ENCODE measurements at places on chromosomes 5 and 9. TPM values are rescaled to one million over a fixed set of nuclear protein-coding genes. Genes with fewer than 3 reads are reported as not detected.

SLC1A3 gene
- 18.6 TPM for total RNA-seq

SAXO1 gene
- 0.09 TPM for total RNA-seq

SELENOP gene
- total RNA-seq = 8.5 TPM

RGS14 gene
- total RNA-seq = 16.4 TPM

CNTNAP3 gene
- total RNA-seq = 22.6 TPM

DNA sequence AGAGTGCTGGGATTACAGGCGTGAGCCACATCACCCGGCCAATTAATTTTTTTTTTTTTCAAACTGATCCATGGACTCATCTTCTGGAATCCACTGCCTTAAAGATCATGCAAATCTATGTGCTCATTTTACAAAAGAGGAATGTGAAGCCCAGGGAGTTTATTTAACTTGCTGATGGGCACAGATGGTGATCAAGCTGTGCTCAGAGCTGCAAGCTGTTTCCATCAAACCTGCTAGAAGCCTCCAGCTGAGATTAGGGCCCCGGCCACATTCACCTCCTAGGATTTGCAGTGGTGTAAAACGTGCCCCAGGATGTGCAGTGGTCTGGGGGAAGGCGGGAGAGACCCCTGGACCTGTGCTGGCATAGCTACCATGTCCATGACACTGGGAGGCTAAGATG lies 56.1 kb upstream of the TUT7 start:
- DNase-seq = peak; percentile 50

DNA sequence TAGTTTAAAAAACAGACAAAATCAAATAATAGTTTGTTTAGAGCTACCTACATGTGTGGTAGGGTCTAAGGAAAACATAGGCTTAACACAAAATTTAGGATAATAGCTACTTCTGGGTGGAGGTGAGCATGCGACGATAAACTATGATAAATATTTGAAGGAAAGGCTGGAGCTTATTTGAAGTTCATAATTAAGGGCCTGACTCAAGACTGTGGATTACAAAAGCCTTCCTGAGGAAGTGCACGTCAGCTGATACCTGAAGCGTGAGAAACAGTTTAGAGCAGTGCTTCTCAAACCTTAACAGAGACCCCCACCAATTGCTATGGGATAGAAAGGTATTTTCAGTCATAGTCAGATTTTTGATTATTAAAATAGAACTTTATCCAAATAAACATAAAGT lies 20.4 kb upstream of the UBLCP1 start:
- DNase-seq = no peak

DNA sequence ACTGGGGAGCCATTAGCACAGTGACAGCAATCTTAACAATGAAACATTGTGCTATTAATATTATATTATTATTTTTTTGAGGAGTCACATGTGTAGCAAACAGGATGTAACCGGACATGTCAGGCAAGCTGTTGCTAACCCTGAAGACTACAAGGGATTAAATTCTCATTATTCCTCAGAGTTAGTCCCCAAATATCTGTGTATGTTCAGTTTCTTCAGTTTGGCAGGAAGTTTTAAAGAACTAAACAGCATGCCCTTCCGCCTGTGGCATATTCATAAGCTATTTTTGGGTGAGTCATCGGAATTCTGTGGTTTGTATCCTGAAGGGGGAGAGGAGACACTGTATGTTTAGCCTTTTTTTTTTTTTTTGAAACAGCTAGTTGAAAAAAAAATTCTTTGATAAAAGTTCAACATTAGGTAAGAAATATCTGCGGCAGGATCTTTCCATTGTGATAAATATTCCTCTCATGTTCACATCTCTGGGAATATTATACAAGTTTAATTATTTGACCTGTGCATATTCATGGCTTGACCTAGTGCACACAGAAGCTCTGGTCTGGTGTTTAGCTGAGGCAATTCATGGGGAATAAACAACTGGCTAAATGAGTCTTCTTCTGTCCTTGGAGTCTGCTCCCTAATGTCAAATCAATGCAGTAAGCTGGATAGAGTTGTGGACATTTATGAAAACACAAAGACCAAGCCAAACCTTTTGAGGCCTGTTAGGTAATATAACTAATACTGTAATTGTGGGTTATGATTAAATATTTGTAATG lies 202.7 kb upstream of the CDKN2B start:
- no peak for DNase-seq

DNA sequence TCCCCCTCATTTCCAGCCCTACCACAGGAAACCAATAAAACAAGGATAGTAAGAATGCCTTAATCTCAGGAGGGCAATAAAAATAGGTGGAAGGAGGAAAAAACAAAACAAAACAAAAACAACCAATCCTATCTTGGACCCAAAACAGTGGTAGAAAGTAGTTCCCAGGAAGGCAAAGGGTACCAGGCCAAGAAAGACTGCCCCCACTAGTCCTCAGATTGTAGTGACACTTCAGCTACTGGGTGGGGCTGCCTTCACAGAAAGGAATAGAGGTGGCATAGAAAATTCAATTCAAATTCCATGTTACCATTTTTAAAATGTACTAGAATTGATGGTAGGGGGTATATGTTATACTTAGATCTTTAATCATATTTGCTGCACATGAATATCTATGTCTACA lies 59.3 kb downstream of the DPYSL3 start:
- no peak for DNase-seq

DNA sequence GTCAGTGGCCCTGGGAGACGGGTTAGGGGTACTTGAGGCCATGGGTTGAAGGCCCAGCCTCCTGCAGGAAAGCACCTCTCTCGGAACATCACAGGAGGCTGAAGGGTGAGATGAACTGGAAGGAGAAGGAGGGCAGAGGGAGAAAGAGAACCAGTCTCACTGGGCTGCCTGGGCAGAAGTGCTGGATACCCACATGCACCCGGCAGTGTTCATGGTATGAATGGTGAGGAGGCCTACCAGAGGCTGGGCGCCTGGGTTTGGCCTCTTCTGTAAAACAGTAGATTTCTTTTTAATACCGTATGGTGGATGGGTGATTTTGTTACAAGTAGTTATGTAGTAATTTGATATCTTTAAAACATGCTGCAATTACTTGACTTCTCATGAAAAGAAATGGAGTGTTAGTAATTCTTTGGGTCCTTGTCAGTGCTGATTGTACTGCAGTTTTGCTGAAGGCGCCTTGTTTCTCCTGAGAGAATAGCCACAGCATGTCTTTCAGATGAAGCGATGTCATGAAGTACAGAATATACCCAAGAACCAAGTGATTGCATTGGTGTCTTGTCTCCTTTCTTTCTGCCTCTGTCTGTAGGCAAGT lies 258.6 kb downstream of the FANCC start:
- no peak for DNase-seq

GRCh38 chr9:130854092-130854491 lies 19.0 kb downstream of the ABL1 start:
- DNase-seq = no peak

DNA sequence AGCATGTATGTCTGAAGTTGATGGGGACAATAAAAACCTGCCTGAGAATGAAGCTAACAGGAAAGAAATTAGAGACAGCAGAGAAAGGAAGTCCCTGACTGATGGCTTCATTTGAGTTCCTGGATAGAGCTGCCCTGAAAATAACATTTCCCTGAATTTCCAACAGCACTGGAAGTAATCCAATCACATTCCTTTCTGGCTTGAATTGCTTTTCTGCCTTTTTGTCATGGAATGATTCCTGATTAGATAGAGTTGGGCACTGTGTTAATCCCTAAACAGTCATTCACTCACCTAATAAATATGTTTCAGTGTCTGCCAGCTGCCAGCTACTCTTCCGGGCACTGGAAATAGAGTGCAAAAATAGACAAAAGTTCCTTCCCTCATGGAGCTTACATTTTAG lies 30.0 kb upstream of the SH3RF2 start:
- DNase-seq = no peak

DNA sequence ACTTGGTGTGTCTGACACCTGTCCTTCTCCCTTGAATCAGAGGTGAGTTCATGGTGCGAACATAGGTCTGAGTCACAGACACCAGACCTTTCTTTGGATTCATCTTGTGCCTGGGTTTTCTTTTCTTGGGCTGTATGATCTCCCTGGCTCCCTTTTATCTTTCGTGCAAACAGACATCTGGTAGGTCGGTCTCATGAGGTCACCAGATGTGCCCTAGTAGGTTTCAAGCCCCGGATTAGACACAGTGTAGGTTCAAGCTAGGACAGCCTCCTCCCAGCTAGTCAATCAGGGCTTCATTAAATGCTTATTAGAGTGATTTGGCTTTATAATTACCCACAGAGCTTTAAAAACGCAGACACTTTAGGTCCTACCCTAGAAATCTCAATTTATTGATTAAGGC lies 106.0 kb upstream of the MYO10 start:
- no peak for DNase-seq
